ENCODE measurements at places on chromosomes 3 and 15.

DNA sequence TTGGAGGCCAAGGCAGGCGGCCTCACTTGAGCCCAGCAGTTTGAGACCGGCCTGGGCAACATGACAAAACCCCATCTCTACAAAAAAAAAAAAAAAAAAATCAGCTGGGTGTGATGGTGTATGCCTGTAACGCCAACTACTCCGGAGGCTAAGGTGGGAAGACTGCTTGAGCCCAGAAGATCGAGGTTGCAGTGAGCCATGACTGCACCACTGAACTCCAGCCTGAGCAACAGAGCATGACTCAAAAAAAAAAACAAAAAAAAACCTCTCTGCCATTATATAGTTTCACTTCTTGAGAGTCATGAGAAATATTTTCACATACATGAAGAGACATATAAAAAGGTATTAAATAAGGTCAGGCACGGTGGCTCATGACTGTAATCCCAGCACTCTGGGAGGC, 45.9 kb upstream of the CP start:
- DNase-seq: no peak

- DNase-seq: no peak
These were observed 1.3 kb downstream of the NME9 start for GRCh38 chr3:138328341-138328740.

- no peak for DNase-seq
These were observed 1273.9 kb downstream of the OTOL1 start for GRCh38 chr3:162770551-162770950.

DNA sequence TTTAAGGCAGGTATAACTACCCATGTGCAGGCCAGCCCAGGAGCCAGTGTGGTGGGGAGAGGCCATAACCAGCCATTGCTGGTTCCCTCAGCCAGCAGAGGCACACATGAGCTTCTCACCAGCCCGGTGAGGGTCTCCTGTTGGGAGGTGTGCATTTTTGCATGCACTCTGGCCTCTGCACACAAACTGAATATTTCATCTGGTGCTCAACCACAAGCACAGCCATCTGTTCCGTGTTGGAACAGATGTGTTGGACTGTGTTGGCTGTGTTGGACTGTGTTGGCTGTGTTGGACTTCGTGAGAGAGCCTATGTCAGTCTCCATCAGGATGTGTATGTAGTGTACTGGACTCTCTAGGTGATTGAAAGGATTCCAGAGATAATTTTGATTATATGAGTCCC, 67.2 kb downstream of the RPL39L start:
- no peak for DNase-seq

DNA sequence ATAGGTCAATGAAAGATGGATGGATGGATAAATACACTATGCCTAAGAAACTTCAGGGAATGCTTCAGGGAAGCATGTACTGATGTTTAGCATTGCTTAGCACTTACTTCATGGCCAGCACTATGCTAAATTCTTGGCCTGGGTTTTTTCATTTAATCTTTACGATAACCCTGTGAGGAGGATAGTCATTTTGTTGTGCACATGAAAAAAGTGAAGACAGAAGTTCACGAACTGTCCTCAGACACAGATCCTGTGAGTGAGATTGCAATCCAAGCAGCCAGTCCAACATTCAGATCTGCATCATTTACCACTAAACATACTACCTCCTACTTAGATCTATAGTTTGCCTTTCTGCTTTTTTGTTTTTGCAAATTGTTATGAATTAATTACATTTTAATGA, 510.8 kb upstream of the AGTR1 start:
- no peak for DNase-seq

GRCh38 chr3:123307064-123307463, 105.3 kb downstream of the SEC22A start:
- no peak for DNase-seq

DNA sequence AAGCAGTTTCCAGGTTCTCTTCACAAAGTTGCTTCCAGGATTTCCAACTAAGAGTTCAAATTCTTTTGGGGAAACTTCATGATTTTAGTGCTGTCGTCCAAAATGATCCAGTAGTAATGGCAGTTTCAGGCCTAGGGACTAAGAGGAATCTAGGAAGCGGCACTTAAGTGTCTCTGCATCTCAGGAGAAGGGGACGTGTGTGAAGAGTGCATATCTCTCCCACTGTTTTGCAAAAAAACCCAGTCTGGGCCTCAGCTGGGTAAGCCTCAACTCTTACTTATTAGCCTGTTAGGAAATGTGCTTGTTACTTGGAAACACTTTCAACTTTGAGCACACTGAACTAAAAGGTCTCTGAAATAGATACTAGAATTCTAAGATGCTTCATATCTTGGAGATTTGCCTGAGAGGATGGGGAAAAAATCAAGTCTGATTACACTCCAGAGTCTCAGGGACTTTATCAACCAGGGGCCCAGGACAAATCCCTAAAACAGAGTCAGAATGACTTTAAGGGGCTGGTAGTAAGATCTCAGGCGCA, 81.8 kb downstream of the WDR76 start:
- DNase-seq: no peak
